Mammary epithelial cell (primary cell): ENCODE measurements at places on chromosomes 4 and X. TPM values are rescaled to one million over a fixed set of nuclear protein-coding genes. Genes with fewer than 3 reads are reported as not detected.

Gene CD99
- polyA plus RNA-seq, result 91.6 TPM

Gene RBMXL3
- polyA plus RNA-seq, result not detected

Gene CRLF2
- not detected for polyA plus RNA-seq

Gene GPR173
- 0.23 TPM for polyA plus RNA-seq

Gene SLBP
- polyA plus RNA-seq, result 71.1 TPM

Gene MAGEE2
- not detected for polyA plus RNA-seq

Gene ZNF711
- 0.02 TPM for polyA plus RNA-seq
